ENCODE measurements at places on chromosomes 1 and 21.

DNA sequence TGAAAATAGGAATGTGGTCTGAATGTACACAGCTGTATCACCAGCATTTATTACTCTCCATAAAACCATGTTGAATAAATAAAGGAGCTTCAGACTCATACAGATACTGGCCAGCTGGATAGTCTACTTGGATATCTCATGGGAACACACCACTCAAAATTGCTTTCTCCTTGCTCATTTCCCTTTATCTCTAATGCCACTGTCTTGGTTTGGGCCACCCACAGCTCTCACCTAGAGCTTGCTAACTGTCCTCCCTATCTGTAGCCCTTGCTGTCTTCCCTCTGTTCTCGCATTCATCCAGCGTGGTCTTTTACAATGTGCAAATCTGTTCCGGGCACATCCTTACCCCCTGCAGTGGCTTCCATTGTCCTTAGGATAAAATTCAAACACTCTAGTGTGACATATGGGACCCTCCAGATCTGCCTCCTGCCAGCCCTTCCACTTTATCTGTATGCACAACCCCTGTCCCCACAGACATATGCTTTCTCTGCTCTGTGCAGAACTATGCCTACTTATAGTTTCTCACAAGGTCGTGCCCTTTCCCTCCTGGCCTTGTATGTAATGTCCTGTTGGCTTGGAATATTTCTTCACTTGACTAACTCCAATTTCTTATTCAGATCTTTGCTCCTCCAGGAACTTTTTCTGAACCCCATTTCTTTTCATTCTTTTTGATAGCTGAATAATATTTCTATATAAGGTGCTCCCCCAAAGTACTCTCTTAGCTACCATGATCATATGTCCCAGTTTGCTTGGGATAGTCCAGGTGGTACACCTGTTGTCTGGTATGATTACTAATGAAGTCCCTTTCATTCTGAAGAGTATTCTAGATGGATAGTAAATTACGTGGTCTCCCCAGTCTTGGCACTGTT is 2.9 kb downstream of the FLVCR1 start:
- DNase-seq: no peak

GRCh38 chr1:214341932-214342331 is 61.0 kb downstream of the SMYD2 start:
- DNase-seq: no peak

DNA sequence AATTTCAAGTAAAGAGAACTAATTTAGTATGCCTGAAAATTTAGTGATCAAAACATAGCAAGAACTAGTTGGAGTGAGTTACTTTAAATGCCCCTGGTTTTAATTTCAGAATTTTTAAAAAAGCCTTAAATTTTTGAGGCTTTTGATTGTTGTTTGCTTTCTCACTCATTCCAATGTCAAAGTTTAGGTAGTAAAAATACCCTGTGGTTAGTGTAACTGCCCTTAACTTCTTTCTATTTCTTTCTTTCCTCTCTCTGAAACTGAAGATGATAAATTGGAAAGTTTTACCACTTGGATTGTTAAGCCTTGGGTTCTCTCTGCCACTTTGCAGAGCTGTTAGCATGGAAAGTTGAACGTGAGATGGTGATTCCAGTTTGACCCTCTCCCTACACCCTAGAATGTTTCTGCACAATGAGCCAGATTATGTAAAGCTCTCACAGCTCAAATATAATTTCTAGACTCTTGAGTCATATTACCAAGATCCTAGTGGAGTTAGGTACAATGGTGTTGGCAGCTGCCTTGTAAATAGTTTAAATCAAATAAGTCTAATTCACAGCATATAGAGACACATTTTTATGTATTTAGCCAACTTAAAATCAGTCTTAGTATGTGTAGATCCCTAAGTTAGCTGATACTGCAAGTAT is 192.4 kb upstream of the SGIP1 start:
- DNase-seq: no peak

DNA sequence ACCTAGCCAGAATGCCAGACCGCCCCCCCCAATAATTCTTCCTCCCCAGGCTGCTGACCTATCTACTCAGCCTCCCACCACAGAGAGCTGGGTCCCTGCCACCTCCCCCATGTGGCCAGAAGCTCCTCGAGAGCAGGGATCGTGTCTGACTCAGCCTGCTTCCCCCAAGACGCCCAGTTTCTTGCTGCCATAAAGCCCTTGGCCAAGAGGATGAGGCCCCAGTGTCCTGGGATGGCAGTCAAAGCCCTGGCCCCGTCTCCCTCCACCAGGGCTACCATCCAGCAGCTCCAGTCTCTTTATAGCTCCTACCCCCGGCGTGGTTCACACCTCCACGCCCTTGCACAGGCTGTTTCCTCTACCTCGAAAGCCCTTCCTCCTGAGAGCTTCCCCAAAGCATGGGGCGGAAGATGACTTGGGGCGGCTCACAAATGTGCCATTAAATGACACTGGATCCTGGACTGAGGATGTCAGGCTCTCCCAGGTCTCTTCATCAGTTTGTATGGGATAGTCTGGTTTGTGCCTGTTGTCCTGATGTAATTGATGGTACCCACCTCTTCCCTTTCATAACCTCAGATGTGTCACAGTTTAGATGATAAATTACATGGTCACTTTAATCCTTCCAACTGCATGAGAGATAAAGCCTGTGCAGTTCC is 13.2 kb downstream of the ADGRB2 start:
- DNase-seq: no peak

DNA sequence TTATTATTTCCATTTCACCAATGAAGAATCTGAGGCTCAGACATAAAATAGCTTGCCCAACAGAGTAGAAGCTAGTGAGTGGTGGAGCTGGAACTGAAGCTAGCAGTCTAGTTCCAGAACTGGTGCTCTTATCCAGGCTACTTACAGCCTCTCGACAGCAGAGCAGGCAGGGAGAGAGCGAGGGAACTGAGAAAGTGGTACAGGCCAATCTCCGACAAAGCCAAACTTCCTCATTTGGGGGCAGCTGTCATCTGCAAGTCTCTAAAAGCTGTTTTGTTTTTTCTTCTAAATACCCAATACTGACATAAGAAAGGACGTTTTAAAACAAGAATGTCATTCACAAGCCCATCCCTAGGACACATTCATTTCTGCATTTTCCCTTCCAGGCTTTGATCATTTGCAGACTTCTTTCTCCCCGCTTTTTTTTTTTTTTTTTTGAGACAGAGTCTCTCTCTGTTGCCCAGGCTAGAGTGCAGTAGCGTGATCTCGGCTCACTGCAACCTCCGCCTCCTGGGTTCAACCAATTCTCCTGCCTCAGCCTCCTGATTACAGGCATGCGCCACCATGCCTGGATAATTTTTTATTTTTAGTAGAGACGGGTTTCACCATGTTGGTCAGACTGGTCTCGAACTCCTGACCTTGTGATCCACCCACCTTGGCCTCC is 20.0 kb downstream of the YIPF1 start:
- DNase-seq: peak; percentile 24

- DNase-seq: no peak
Observed at GRCh38 chr1:143660354-143660941, 311.3 kb downstream of the FAM72C start.

- peak; percentile 17 for DNase-seq
Observed at GRCh38 chr1:197481101-197481500, 213.0 kb downstream of the CRB1 start.

GRCh38 chr21:40616377-40616704 is 230.6 kb downstream of the DSCAM start:
- no peak for DNase-seq

- DNase-seq: no peak
Observed at GRCh38 chr1:235525314-235525713, 21.1 kb upstream of the B3GALNT2 start.

DNA sequence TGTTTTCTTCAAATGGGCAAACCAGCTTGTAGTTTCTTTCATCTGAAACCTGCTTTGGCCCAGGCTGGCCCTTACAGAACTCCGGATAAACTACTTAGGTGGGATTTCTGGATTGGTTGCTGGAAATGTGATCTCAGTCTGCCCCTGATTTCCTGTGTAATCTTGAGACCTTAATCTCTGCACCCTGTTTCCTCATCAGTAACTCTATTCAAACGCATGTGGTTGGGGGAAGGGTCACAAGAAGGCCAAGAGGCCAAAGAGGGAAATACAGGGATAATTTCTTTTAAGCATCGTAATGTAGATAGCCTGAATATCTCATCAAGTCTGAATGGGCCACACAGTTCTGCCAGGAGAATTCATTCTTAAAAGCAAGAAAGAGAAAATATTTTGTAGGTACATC is 483.6 kb downstream of the LTN1 start:
- DNase-seq: peak; percentile 30

DNA sequence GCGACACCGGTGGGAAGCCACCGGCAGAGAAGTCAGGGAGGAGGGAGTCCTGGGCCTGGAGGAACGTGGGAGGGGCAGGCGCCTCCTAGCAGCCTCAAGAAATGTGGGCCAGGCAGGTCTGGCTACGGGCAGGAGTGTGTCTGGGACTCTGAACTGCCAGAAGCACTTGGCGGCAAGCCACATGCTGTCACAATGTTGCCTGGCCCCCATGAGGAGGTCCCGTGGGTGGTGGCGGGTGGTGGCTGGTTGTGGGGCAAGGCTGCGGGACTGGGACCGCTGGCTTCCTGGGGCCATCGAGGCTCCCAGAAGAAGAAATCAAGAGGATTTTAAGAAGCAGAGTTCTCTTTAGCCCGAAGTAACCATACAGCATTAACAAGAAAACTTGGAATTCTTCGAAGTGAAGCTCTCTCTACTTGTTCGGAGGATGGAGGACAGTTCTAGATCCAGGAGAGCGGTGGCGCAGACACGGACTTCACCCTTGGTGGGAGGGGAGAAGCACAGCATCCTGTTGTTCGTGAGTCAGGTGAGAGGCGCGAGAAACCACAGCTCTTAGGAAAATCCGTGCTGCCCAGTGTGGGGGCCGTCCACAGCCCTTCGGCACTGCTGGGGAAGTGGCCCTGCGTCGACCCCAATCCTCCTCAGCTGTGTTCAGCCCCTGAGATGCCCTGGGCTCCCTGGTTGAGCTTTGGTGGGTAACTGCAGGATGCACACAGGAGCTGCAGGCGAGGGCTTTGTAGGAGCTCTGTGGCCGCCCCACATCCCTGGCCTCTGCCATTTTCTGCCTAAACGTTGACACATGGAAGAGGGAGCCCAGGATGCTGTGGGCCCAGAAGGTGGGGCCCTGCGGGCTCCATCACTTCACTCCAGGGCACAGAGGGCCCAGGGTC is 12.4 kb downstream of the SKI start:
- no peak for DNase-seq

DNA sequence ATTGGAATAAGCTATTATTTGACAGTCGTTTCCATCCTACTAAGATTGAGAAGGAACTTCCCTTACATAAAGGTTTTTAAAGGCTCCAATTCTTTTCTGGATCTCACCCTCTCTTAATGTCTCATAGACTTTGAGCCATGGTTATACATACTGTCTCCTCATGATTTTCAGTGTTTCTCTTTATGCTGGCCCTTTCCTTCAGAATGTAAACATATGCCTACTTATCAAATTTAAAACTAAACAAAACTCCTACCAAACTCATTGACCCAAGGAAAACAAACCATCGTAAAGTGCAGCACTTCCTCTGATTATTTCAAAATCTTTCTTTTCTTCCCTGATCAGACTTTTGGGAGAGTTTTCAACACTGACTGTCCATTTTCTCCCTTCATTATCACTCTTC is 163.4 kb upstream of the DPYD start:
- no peak for DNase-seq

DNA sequence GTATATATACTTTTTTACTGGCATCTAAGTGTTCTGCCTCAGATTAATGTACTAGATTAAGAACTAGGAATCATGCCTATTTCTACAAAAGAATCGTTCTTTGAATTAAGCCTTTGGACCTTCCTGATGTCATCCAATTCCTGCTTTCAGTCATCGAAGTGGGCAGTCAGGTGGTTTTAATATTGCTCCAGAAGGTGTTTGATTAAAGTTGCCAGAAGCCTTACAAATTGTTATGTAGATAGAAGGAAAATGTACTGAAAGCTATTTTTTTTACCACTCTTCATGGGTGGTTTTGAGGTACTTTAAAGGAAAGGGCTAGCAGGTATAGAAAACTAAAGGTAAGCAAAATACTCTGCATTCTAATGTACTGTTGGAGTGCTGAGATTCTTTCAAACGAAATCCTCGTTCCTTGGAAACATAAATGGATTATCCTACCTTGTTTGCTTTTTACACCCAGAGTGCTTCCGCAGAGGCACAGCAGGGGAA is 716 bp downstream of the CTBS start:
- peak; percentile 15 for DNase-seq

DNA sequence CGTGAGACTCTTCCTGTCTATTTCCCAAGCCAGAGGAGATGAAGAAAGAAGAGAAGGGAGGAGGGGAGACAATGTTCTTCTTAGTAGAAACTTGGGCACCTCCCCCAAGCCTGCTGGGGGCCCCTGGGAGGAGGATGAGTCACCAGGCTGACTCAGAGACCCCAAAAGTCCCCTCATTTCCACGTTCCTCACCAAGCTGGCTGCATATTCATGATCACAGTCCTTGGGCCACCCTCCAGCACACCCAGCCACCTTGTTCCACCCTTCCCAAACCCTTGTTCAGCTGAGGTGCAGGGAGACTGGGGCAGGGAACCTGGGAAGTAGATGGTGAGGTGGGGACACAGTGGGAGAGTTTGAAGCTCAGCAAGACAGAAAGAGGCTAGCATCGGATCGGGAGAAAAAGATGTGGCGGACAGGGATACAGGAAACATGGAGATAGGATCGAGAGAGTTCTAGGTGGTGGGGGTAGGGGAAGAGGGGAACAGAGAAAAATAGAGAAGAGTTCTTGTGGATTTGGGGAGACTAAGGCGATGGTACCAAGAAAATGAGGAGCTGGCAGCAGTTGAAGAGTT is 712 bp downstream of the RAB13 start:
- DNase-seq: peak; percentile 64

- DNase-seq: peak; percentile 63
Observed at GRCh38 chr1:112048421-112048820, 59.0 kb upstream of the KCND3 start.

GRCh38 chr1:24102961-24103360 is 9.0 kb downstream of the MYOM3 start:
- DNase-seq: peak; percentile 82

GRCh38 chr1:155859881-155860871 is 809 bp downstream of the SYT11 start:
- peak; percentile 95 for DNase-seq

- no peak for DNase-seq
Observed at GRCh38 chr1:64856553-64856952, 109.8 kb downstream of the JAK1 start.

GRCh38 chr1:171457412-171457811 is 27.9 kb upstream of the PRRC2C start:
- DNase-seq: peak; percentile 53

- DNase-seq: no peak
Observed at GRCh38 chr21:45248301-45248892, 39.3 kb downstream of the POFUT2 start.

DNA sequence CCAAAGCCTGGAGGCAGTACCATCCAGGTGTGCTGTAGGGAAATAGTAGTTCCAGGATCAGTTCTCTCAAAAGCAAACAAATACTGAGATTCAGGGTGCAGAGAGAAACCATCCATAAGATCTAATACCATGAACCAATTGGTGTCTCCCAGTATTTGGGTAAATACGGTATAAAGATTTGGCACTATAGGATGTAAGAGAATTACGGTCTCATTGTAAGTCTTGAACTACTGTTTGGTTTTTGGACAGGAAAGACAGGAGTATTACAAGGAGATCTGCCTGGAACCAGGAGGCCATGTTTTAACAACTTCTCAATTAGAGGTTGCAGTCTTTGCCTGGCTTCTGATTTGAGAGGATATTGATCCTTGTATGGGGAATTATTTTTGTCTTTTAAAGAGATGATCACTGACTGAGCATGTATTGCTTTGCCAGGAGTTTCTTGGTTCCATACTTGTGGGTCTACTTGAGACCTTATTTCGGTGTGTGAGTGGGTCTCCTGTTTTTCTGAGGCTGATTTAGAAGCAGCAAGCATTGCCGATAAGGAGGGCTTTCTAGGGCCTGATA is 10.2 kb downstream of the AADACL4 start:
- no peak for DNase-seq
